ENCODE measurements at places on chromosomes 7 and 10.

GRCh38 chr10:60967260-60967659, 23.3 kb upstream of the RHOBTB1 start:
- no peak for DNase-seq

GRCh38 chr10:18400201-18400905, 251.0 kb downstream of the NSUN6 start:
- DNase-seq = no peak

- DNase-seq = no peak
Measured at GRCh38 chr10:75165684-75166622, 44.6 kb upstream of the VDAC2 start.

- DNase-seq = no peak
Measured at GRCh38 chr7:17781491-17782215, 158.6 kb downstream of the SNX13 start.

DNA sequence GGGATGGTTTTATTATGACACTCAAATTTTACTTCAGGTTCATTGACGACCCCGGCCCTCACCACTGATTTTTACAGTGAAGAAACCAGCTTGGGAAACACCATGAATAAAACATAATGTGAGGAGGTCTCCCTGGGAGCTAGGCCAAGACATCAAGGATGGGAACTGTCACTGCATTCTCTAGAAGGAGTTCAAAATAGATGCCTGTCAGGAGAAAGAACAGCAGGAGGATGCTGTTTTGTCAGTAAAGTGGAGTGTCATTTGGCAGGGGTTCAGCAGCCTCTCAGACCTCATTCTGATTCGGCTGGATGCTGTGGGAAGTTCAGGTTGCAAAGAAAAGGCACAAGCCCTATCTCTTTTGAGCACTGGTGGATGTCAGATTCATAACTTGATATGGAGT, 360.3 kb upstream of the C7orf33 start:
- DNase-seq = no peak

DNA sequence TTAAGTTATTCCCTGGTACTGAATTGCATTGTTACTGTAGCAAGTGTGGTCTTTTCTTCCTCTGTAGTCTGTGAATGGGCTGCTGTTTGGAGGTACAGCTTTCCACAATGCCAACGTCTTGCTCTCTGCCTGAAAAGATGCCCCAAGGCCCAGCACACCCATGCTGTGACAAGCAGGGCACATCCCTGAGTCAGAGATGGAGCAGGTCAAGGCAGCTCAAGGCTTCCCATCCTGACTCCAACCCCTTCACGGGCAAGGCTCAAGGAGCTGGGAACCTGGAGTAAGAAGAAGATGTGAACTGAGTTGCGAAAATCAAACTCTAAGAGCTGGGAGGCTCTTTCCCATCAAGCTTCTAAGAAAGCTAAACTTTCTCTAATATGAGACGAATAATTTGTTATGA, 27.2 kb downstream of the SVIL start:
- no peak for DNase-seq

- DNase-seq = no peak
Measured at GRCh38 chr7:78296046-78296597, 497.5 kb downstream of the PHTF2 start.

DNA sequence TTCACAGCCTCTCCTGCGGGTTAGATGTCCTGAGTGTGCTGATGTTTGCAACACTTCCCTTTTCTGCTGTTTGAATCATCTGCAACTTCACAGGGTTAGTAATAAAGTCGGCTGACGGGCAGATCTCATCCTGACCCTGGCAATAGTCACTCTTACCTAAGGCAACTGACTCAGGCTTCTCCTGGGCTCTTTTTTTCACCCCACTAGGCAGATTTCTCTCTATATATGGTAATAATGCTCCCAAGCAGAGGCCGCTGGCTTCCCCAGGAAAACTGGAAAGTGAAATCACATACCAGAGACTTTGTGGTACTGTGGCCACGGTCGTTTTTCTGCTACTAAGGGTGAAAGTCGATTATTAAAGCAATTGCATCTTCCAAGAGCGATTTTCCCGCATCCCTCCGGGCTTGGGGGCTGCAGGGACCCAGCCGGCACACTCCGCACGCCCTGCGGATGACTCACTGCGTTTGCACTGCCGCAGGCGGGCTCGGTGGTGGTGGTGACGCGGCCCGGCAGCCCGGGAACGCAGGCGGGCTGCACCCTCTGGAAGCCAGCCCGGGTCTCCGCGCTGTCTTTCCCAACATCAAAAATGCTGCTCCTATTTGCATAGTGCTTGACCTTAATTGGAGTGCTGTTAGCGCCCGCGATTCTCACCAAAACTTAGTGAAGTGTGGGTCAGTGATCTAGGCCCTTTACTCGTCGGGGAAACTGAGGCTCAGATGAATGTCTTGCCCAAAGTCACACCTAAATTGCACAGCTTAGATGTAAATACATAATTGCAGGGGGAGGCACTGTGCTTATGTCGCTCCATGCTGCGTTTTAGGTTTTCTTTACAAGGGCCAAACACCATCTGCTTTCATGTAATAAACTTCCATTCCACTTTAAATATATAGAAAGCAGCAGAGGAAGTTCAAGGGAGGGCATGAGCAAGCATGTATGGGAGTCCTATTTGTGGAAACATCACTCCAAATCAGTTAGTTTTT, 47.6 kb upstream of the ITGB1 start:
- DNase-seq = peak; percentile 81

DNA sequence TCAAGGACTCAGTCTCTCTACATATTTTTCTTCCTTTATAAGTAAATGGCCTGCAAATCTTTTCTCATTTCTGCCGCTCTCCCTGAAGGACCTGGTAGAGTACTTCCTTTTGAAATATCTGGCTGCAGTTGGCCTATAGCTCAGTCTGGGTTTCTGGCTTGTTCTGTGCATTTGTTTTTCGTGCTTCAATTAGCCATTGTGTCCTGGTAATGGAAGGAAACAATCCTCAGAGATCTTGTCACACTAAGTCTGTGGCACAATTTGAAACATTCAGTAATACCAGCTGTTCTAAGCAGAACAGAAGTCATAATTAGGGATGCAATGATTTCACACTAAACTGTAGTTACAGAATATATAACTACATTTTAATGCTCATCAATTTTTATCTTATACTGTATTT, 545.0 kb downstream of the NRG3 start:
- no peak for DNase-seq

- DNase-seq = no peak
Measured at GRCh38 chr7:103857435-103857834, 132.0 kb downstream of the RELN start.

DNA sequence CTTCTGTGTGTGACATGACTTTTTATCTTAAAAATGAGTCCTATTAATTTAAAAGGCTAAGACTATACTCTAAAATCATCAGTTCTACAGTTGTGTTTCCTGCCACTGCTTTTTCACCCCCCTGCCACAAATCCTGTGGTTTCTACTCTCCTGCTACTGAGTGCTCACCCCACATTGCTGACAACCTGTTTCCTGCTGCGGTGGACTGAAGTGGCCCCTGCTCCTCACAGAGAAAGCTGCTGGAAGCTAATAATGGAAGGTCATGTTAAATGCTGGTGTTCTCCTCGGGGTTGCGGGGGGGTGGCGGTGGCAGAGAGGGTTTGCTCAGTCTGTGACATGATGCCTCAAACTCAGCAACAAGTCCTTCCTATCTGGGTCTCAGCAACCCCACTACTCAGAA, 113.2 kb upstream of the INHBA start:
- DNase-seq = no peak

DNA sequence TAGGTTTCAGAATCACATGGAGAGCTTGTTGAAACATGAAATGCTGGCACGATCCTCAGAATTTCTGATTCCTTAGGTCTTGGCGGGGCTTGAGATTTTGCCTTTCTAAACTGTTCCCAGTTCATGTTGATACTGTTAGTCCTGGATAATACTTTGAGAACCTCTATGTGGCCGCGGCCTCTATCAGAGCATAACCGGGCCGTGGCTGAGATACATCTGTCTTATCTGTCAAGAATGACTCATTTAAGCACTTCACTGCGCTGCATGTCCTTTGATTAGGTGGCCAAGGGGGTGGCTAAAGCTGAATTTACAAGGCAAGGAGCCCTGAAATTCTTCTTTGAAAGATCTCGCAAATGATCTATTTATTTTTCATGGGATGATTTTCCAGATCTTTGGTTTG, 66.9 kb downstream of the GALNT17 start:
- no peak for DNase-seq

GRCh38 chr7:55065079-55065478, 46.3 kb downstream of the EGFR start:
- no peak for DNase-seq

DNA sequence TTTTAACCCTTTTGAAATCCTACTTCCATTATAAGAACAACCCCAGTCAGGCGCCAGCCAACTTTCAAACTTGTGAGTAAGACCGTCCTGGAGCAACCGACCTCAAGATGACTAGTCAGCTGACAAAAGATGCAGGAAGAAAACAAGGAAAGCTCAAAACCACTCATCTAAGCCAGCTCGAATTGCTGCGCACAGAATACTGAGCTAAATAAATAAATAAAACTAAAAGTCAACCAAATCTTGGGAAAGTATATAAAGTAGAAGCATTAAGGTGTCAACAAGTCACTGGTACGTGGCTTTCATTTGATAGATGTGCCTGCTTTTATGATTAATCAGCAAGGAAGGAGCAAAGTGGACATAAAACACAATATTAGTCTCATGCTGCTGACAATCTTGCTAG, 1269.8 kb downstream of the XPNPEP1 start:
- no peak for DNase-seq

DNA sequence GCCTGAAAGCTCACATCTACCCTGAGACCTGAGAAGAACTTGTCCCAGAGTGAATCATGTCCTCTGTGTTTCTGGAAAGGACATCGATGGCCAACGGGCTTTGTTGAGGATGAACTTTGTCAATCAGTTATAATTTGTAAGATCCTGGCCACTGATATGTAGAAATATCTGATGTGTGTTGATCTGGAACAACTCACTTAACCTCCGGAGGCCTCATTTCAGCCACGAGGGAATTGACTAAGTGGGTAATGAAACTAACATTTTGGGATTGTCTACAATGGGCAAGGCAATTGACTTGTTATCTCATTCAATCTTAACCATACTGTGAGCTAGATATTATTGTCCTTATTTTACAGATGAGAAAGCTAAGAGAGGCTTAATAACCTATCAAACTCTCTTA, 468.1 kb upstream of the NRP1 start:
- DNase-seq = no peak

DNA sequence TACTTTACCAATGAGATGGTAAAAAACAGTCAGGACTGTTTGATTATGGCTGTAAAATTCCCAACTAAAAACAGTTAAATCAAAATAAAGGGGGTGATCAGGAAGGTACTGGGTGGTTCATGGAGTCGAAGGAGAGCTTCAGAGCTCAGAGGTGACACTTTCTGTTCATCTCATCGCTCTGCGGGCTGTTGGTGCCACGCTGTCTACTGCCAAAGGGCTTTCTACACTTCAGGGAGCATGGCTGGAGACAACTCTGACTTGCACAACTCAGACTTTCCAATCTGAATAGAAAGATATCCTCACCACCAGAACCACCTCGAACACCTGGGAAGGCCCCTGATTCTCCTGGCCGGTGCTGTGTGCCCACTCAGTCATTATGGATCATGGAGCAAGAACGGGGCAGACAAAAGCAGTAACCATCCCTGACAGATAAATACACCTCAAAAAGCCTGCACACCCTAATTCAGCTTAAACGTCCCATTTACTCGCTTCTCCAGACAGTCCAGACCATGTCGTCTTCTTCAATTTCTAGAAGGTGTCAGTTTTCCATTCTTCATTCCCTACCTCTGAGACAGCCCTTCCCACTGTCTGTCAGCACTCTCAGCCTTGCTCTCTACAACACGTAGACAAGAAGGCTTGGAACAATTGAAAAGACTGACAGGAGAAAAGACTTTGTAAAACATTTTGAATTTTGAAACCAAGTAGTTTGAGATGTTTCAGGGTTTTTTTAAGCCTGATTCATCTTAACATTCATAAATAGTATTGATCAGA, 348.7 kb upstream of the NFE2L3 start:
- no peak for DNase-seq

DNA sequence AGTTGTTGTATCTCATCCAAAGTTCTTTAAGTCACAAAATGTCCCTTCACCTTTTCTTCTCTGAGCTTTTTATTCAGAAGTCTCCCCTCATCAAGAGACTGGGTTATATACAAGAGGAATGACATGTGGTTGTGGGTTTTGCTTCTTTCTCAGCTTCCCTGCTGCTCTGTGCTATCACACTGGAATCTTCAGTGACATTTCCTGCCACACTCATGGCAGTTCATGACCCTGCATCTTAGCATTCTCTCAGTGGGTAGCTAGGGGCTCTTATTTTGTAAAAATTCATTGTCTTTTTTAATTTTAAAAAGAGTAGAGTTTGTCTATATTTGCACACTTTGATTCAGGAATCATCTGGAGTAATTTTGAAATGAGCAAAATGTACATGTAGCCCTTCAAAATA, 236.9 kb upstream of the TMEM229A start:
- DNase-seq = no peak

DNA sequence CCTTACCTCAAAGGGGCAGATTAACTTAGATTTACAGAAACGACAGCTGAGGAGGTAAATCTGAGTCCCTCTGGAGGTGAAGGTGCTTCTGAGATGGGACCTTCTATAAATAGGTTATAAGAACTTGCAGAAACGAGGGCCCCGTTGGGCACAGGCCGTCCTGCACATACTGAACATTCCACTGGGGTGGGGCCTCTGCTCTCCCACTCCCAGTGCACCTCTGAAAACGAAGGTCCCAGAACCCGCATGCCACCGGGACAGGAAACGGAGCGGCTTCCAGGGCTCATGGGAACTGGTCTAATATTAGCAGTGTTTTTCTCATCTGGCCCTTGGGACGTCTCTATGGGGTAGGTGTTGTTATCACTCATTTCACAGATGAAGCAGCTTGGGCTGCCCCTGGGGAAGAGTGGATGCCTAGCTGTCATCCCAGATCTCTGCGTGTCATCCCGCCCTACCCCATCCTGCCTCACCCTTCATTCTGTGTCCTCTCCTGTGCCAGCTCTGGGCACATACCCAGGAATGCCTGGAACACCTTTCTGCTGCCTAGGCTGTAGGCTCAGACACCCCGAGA, 19.6 kb downstream of the C10orf62 start:
- peak; percentile 80 for DNase-seq

DNA sequence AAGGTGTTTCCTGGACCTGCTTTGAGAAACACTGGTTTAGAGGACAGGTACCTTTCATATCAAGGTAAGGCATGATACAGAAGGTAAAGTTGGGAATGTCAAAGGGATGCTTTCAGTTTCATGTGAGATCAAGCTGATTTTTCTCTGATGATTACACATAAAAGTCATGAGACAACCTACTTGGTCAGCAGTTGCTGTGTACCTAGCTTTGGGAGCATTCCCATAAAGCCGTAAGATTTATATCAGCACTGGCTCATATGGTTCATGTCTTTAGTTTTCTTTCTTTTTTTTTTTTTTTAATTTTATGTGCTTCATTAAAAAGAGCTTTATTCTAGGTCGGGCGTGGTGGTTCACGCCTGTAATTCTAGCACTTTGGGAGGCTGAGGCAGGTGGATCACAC, 265.3 kb upstream of the LRGUK start:
- DNase-seq = no peak

GRCh38 chr7:70016044-70016770, 417.9 kb downstream of the AUTS2 start:
- no peak for DNase-seq

GRCh38 chr10:107880185-107880584, 715.7 kb upstream of the SORCS1 start:
- DNase-seq = no peak

GRCh38 chr7:135792363-135792668, 43.7 kb upstream of the FAM180A start:
- no peak for DNase-seq

- no peak for DNase-seq
Measured at GRCh38 chr7:25288556-25289307, 60.4 kb upstream of the NPVF start.

Measured in cardiac septum (tissue), 1 donor.